ENCODE measurements at places on chromosomes 5 and 9.

DNA sequence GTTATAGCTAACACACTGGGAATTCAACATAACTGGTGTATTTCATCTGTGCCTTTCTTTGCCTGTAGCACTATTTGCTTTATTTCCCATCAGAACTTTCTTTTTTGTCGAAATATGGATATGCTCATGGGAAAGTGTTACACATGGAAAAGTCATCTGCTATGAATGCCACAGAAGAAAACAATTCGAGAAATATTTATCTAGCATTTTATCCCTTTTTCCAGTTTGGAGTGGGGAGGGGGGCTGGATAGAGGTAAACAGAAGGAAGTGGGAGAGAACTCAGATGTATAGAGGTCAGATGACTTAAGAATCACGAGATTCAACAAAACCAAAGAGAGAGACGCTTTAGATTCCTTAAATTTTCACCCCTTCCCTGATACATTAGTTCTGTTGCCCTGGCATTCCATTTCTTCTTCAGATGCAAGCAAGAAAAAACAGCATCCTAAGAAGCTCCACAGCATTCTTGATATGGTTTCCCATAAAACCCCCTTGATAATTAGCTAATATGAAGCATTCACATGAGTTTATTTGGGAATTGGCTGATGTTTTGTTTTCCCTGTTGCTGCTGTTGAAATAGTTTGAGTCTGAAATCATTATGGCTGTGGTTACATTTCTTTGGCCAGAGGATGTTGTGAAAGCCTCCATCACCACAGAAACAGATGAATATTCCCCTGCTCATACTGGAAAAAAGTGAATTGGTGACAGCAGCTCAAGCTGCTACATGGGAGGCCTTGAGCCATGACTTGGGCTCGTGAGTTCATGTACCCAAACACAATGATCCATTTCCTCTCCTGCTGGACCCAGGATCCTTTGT lies 335.8 kb upstream of the DAB2 start:
- DNase-seq = no peak

GRCh38 chr5:167861129-167861927 lies 430.1 kb upstream of the WWC1 start:
- no peak for DNase-seq

- DNase-seq = no peak
Observed at GRCh38 chr5:147863454-147864158, 14.9 kb upstream of the SCGB3A2 start.

DNA sequence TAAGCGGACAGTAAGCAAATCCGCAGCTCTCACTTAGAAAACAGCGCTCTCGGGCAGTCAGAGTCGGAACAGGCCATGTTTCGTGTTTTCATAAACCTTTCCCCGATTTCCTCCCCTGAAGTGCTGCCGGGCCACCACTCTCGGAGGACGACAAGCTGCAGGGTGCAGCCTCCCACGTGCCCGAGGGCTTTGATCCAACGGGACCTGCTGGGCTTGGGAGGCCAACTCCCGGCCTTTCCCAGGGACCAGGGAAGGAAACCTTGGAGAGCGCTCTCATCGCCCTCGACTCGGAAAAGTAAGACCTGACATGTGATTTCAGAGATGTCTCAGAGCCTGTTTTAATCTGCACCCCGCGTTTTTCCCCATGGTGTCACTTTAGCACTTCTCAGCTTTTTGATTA lies 99.8 kb upstream of the CACNA1B start:
- DNase-seq = no peak
